ENCODE measurements at places on chromosomes 12 and 14. TPM values are rescaled to one million over a fixed set of nuclear protein-coding genes. Genes with fewer than 3 reads are reported as not detected.

DNA sequence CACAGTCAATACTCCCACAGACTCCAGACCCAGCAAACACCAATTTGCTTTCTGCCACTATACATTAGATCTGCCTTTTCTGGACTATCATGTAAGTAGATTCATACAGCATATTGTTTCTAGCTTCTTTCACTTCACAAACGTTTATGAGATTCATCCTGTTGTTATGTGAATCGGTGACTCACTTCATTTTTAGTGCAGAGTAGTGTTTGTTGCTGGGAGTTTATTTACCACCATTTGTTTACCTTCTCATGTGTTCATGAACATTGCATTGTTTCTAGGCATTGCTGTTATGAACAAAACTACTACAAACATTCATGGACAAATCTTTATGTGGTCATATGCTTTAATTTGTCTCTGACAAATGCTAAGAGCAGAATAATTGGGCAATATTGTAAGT is 807.8 kb upstream of the TMEM132C start:
- DNase-seq, result no peak

DNA sequence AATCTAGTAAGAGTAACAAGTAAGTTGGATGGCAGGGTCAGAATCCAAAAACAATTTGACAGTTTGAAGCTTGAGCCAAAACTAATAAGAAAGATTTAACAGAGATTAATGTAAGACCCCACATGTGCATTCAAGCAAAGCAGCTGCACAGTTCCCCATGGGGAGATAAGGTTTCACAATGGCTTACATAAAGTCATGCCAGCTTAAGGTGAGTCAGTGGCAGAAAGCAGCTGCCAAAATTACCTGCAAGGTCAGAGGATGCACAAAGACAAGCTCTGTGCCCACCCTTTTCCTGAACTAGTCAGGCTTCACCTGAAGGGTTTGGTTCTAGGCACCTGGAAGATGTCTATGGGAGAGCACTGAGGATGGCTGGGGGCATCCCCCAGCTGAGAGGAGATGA is 36.6 kb upstream of the KRT77 start:
- no peak for DNase-seq

DNA sequence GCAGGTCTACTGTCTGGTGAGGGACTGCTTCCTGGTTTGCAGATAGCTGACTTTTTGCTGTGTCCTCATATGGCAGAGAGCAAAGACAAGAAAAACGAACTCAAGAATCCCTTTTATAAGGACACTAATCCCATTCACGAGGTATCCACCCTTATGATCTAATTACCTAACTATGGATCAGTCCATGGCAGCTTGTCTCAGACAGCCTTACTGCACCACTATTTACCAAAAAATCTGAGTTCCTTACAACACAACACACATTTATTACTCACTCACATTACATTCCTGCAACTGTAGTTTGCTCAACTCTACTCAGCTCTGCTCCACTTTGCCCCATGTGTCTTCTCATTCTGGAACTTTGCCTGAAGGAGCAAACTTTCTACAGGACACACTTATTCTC is 10.1 kb upstream of the SLC6A15 start:
- no peak for DNase-seq

- DNase-seq, result no peak
Measured at GRCh38 chr12:57842342-57843294, 3.9 kb downstream of the CTDSP2 start.

DNA sequence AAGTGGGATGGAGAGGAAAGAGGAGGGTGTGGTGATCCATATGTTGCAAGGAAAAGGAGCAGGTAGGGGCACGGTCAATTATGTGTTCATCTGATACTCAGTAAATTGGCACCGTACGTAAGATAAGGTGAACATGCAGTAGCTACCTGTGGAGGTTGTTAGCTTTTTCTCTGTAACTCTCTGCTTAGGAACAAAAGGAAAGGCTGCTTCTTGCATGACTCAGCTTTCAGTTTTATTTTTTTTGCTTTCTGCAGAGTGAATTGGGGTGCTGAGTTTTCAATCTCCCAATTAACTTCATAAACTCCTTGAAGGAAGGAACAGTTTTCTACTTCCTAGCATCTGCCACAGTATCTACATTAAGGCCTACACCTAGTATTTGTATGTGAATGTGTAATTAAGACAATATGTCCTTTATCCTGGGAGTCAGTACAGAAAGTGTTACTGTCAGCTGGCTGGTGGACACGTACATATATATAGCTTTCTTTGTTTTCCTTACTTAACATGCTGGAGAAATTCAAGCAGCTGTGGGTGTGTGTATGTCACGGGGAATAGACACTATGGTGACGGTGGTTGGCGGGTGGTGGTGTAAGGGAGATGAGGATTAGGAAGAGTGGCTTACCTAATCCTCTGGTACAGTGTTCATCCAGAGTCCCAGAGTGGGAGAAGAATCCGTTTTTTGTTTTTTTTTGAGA is 40.1 kb upstream of the WNK1 start:
- DNase-seq, result no peak

GRCh38 chr12:293199-293598 is 30.6 kb upstream of the SLC6A13 start:
- no peak for DNase-seq

DNA sequence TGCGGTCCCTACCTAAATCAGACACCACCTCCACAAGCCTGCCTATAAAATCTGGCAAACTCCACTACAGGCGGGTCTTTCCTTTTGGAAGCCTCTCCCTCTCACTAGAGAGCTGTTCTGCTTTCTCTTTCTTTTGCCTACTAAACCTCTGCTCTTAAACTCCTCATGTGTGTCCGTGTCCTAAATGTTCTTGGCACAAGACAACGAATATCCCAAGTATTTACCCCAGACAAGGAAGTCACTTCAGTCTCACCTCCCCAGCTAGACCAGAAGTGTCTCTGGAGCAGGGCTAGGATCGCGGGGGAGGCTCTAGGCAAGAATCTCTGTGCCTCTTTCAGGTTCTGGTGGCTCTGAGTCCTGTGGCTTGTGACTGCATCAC is 37.2 kb upstream of the FICD start:
- DNase-seq, result no peak

- no peak for DNase-seq
Measured at GRCh38 chr14:97578982-97579548, 781.9 kb downstream of the VRK1 start.

DNA sequence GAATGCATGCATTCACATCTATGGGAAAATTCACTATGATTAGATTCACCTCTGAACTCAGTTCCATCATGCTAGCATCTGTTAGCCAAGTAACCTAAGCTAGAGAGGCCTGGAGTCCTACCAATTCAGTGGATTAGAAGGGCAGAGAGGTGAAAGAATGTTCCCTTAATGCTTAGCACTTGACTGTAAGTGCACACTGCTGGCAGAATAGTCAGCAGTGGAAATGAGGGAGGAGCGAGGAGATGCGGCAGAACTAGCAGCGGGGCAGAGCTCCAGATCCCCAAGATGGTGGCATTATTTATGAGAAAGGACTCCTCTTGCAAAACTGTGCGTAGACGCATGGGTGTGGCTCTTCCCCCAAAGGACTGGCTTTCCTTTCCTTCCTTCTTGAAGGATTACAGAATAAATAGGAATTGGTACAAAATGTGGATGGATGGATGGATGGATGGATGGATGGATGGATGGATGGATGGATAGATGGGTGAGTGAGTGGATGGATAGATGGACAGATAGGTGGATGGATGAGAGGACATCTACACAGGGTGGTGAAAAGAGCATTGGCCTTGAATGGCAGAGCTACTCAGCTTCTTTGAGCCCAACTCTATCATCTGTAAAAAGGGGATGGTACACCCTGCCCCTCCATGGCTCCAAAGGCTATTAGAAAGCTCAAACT is 227.2 kb downstream of the CHST11 start:
- no peak for DNase-seq

- no peak for DNase-seq
Measured at GRCh38 chr12:16606991-16607390, 1.0 kb upstream of the LMO3 start.

GRCh38 chr12:84079626-84080025 is 833.0 kb downstream of the SLC6A15 start:
- DNase-seq, result no peak

Gene PALS1
- polyA plus RNA-seq, result 140 TPM

Gene RAD9B
- polyA plus RNA-seq, result 1.1 TPM

Gene POTEM
- polyA plus RNA-seq, result not detected

Gene ADAMTS20
- polyA plus RNA-seq, result 0.96 TPM

Gene BMAL2
- 5.6 TPM for polyA plus RNA-seq

Gene AQP6
- polyA plus RNA-seq, result 21.2 TPM

Gene KRT78
- not detected for polyA plus RNA-seq

Gene CLSTN3
- polyA plus RNA-seq, result 80.8 TPM

Gene CACNA1C
- polyA plus RNA-seq, result 8.0 TPM
